ENCODE measurements at places on chromosomes 11 and 22.
A peak's percentile ranks its signal among the peaks of the same experiment; 100 is the strongest.

GRCh38 chr22:28792491-28793383 lies 7.6 kb downstream of the XBP1 start:
- no peak for DNase-seq
- H3K36me3 ChIP-seq, result peaks cover 34% of the 10 kb centered on the region
- H3K4me1 ChIP-seq, result no peaks in the 10 kb centered on the region
- no peak overlapping the region for H3K27ac ChIP-seq

DNA sequence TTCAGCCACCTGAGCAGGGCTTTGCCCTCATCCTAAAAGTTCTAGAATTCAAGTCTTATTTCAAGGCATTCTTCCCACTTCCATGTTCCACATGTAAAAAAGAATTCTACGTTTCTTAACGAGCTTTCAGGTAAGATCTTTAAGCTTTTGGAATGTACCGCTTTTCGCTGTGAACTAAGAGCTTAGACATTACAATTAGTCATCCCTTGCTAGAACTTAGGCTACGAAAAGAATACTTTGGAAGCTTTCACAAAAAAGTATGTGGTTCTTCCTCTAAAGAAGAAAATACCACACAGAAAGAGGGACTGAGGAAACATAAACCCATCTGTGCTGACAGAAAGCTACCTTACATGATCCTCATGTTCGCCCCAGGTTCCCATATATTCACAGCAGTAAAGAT lies 1.9 kb downstream of the NUMA1 start:
- no peaks in the 10 kb centered on the region for H3K36me3 ChIP-seq
- DNase-seq, result no peak
- H3K27me3 ChIP-seq, result no peaks in the 10 kb centered on the region
- no peak overlapping the region for H3K27ac ChIP-seq
- H3K4me1 ChIP-seq, result peaks cover 6% of the 10 kb centered on the region
- H3K4me3 ChIP-seq, result peak overlapping the region; percentile 0

GRCh38 chr22:44802071-44802700 lies 49.8 kb downstream of the ARHGAP8 start:
- peaks cover 8% of the 10 kb centered on the region for H3K36me3 ChIP-seq
- DNase-seq, result no peak
- no peaks in the 10 kb centered on the region for H3K27me3 ChIP-seq
- no peaks in the 10 kb centered on the region for H3K4me1 ChIP-seq
- H3K4me3 ChIP-seq, result no peak overlapping the region

DNA sequence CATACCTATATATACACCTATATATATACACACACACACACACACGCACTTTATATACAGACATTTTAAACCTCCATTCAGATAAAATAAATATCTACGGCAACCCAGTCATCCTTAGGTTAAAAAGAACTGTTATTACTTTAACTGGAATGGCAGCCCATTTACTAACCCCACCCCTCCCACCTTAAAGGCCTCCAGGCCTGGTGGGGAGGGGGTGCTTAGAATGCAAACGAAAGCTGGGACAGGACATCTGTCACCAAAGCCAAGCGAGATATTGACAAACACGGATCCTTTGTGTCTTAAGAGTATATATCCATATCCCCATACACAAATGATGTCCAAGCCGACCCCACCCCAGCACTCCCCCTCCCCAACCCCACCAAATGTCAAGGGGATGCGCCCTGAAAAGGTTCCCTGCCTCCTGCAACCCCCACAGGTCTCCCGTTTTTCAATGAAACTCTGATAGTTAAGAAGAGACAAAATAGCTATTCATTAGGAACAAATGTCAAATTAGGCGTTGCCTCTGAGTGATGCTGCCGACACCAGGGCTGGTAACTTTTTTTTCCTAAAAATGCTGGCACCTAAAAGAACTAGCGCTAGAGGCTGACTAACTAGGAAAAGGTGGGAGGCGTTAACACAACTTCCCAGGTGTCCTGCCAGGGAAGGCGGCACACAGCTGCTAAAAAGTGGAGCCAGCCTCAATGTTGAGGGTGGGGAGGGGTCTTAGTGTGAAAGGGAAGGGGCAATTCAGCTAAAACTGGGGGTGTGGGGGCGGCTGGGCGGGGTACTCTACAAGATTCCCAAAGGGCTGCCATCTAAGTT lies 5.6 kb downstream of the MN1 start:
- H3K27me3 ChIP-seq, result peaks cover 6% of the 10 kb centered on the region
- H3K36me3 ChIP-seq, result no peaks in the 10 kb centered on the region
- no peak for DNase-seq

DNA sequence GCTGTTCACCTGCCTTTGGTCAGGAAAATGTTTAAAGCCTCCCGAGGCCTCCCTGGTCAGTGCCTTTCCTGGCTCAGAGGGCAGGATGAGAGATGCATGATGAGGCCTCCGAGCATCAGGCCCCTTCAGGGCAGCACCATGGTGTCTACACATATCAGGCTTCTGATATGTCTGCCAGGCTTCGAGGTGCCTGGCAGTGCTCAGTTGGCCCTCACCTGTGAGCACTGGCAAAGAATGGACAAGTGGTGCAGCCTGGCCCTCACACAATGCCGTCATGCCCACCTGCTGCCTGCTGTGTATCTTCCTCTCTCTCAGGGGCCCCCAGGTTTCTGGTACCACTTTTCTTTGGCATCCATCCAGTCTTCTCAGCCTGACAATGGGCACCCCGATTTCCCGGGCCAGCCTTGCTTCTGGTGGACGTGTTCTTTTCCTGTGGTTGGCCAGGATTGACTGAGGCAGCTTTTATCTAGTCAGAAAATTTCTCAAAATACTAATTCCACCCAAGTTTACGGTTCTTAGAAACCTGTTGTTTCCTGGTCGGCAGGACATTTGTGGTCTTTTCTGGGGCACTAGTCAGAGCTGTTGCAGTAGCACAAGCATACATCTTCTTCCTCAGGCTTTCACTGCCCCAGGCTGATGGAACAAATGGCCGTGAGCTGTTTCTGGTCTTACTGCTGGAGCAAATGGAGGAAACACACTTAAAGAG lies 76.8 kb upstream of the SUSD2 start:
- peaks cover 2% of the 10 kb centered on the region for H3K36me3 ChIP-seq
- DNase-seq, result peak; percentile 50
- H3K27ac ChIP-seq, result no peak overlapping the region
- H3K27me3 ChIP-seq, result no peaks in the 10 kb centered on the region
- H3K4me3 ChIP-seq, result no peak overlapping the region

- no peak overlapping the region for H3K4me3 ChIP-seq
- H3K36me3 ChIP-seq, result no peaks in the 10 kb centered on the region
- H3K4me1 ChIP-seq, result peaks cover 9% of the 10 kb centered on the region
- DNase-seq, result no peak
- peaks cover 51% of the 10 kb centered on the region for H3K27me3 ChIP-seq
These were observed 1.1 kb upstream of the VSIG2 start for GRCh38 chr11:124753205-124753604.
